ENCODE measurements at places on chromosomes 7 and 10. TPM values are rescaled to one million over a fixed set of nuclear protein-coding genes. Genes with fewer than 3 reads are reported as not detected.

- DNase-seq, result no peak
Observed at GRCh38 chr7:42174391-42174912, 62.6 kb downstream of the GLI3 start.

- DNase-seq, result no peak
Observed at GRCh38 chr10:26987851-26988250, 112.4 kb downstream of the ANKRD26 start.

- DNase-seq, result no peak
Observed at GRCh38 chr10:15843695-15844094, 16.6 kb downstream of the MINDY3 start.

The GCK gene
- total RNA-seq, result 0.95 TPM

DNA sequence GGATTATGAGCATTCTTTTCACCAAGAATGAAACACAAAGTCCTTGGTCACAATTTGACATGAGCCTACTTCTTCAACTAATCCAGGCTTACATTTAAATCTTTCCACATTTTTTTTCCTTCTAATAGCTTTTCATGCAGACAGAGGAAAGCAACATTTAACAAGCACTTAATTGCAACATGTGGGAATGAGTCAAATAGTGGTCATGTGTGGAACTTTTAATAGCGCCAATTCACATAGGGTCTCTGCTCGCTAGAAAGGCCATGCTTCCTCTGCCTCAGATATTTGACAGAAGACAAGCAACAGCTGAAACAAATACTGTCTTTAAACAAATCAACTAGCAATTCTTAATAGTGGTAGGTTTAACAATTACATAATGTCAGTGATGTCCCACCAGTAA is 285.9 kb upstream of the ETV1 start:
- DNase-seq, result no peak

The GIMAP5 gene
- total RNA-seq, result 9.8 TPM

The RFC2 gene
- 19.6 TPM for total RNA-seq

DNA sequence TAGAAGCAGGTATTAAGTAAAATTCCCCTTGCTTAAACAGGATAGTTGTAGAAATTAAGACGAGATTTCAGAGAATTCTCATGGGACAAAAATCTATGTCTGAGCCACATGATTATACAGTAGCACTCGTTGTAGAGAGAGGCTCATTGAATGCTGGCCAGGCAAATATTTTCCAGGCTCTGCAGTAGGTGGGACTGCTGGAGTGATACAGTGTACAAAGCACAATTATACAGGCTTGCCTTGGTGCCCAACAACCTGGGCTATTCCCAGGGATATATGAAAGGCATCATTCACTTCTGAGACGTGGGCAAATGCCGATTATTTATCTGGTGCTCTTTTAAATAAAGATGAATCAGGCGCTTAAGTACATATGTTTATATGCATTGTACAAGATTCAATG is 380.6 kb downstream of the PHTF2 start:
- no peak for DNase-seq

The SLC26A5 gene
- total RNA-seq, result 0.23 TPM
